Osteocyte (in vitro differentiated cells): ENCODE measurements at places on chromosomes 12 and 14.

- DNase-seq: no peak
Observed at GRCh38 chr12:49345051-49345824, 1.4 kb upstream of the DNAJC22 start.

DNA sequence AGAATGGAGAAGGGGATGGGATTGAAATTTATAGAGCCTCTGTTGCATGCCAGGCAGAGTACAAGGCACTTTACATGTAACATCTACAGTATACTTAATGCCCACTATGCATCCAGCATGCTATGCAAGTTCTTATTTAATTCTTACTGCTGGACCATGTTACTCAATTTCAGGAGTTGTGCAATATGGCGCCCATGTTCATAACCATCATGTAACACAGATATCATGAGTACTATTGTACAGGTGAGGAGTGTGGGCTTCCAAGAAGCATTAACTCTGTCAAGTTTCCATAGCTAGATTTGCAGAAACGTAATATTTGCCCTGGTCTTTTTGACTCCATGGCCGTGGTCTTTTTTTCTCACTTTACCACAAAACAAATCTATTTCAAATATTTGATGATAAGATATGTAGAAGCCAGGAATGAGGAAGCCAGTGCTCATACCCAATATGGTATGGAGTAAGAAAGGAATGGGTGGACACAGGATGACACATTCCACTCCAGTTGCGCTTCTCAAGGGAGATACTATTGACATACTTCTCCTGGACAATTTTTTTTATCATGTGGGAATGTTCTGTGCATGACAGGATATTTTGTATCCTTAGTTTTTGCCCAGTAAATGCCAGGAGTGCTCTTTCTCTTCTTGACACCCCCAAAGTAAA, 191.8 kb downstream of the C12orf75 start:
- no peak for DNase-seq

GRCh38 chr12:121224591-121224990, 14.7 kb downstream of the P2RX4 start:
- DNase-seq: no peak

DNA sequence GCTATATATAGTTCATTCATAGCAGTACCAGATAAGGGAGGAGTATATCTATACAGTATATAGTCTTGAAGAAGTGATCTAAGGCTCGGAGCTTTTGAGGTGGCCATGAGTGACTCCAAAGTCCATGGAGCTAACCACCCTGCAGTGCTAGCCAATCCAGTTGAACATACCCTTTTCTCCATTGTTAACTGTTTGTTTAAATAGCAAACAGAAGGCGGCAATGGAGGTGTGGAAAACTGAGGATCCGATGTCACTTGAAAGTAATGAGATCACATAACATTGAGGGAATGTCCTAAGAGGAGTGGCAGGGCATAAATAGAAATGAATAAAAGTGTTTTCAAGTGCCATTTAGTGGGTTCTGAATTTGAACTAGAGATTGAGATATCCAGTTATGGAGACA, 12.4 kb upstream of the SNAPC1 start:
- DNase-seq: no peak

GRCh38 chr14:33457021-33457420, 493.9 kb downstream of the EGLN3 start:
- no peak for DNase-seq
